Adrenal gland (tissue), 19 donors: ENCODE measurements at places on chromosomes 7 and 10. TPM values are rescaled to one million over a fixed set of nuclear protein-coding genes. Genes with fewer than 3 reads are reported as not detected.

- H3K27ac ChIP-seq, result no peak overlapping the region
- H3K27me3 ChIP-seq, result peaks cover 33% of the 10 kb centered on the region
- peaks cover 9% of the 10 kb centered on the region for H3K4me1 ChIP-seq
- H3K4me3 ChIP-seq, result peak overlapping the region; percentile 34
These were observed 736 bp upstream of the ITIH5 start for GRCh38 chr10:7667262-7668141.

DNA sequence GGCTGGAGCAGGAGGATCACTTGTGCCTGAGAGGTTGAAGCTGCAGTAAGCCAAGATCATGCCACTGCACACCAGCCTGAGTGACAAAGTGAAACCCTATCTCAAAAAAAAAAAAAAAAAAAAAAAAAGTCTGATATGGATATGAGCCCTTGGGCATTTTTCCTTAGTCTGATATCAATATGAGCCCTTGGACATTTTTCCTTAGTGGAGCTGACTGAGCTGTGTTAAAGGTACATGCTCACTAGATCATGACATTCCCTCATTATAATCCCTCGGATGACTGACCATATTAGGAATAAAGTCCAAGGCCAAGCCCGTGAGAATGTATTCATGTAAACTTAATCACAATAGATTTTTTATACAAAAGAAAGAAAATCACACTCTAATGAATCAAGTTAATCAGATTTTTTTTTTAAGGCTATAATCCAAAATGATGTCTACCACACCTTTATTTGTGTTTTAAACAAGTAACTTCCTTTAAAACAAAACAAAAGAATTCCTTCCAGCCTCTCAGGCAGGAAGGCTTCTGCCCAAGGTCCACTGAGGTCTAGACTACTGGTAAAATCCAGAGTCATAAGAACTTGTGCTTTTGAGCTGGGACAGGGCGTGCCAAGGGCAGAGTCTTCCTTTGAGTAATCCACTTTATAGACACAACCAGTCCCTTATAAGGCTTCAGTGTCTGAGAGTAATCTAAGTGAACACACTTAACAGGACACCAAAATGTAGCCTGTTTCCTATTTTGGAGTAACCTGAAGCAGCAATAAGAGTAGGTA, 5.5 kb downstream of the PPA1 start:
- H3K36me3 ChIP-seq, result no peaks in the 10 kb centered on the region
- H3K27me3 ChIP-seq, result no peaks in the 10 kb centered on the region
- H3K4me1 ChIP-seq, result peaks cover 44% of the 10 kb centered on the region
- peak overlapping the region; percentile 33 for H3K27ac ChIP-seq

DNA sequence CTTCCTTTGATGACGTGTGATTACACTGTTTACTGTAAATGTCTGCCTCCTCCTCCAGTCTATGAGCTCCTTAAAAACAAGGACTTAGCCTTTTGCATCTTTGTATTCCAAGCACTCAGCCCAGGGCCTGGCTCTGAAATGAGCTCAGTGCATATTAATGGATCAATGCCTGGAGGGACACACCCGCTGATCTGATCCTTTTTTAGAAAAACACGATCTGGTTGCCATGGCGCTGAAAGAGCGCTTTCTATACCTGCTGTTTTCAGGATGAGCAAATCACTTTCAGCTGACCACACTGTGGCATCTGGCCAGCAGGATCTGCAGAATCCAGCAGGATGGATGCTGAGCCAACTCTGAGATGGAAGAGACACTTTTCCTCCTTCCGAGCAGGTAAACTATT, 37.8 kb upstream of the GARS1 start:
- no peak overlapping the region for H3K4me3 ChIP-seq
- no peaks in the 10 kb centered on the region for H3K27me3 ChIP-seq
- H3K36me3 ChIP-seq, result no peaks in the 10 kb centered on the region
- no peak for DNase-seq

- no peaks in the 10 kb centered on the region for H3K4me1 ChIP-seq
- H3K27me3 ChIP-seq, result no peaks in the 10 kb centered on the region
- H3K36me3 ChIP-seq, result no peaks in the 10 kb centered on the region
- H3K27ac ChIP-seq, result no peak overlapping the region
- H3K4me3 ChIP-seq, result no peak overlapping the region
These were observed 615.2 kb upstream of the FOXK1 start for GRCh38 chr7:4066626-4067475.

Gene CCDC186
- total RNA-seq, result 17.8 TPM
